Keratinocyte (primary cell): ENCODE measurements at places on chromosomes 11 and 22. TPM values are rescaled to one million over a fixed set of nuclear protein-coding genes. Genes with fewer than 3 reads are reported as not detected.

- no peak overlapping the region for H3K27ac ChIP-seq
- no peak for DNase-seq
- no peaks in the 10 kb centered on the region for H3K36me3 ChIP-seq
- no peak overlapping the region for H3K4me3 ChIP-seq
- no peaks in the 10 kb centered on the region for H3K4me1 ChIP-seq
These were observed 13.1 kb upstream of the RPS19BP1 start for GRCh38 chr22:39545386-39546365.

WT1 gene
- polyA plus RNA-seq: not detected in 3 replicates

GRCh38 chr11:66042996-66043906 lies 5.7 kb downstream of the GAL3ST3 start:
- H3K36me3 ChIP-seq: no peaks in the 10 kb centered on the region
- H3K27ac ChIP-seq: no peak overlapping the region
- H3K4me3 ChIP-seq: no peak overlapping the region

NELL1 gene
- polyA plus RNA-seq: not detected in 3 replicates

SEPTIN5 gene
- polyA plus RNA-seq: 2.2 to 4.9 TPM (median 4.2 TPM) in 3 replicates

- H3K4me3 ChIP-seq: no peak overlapping the region
- peaks cover 7% of the 10 kb centered on the region for H3K36me3 ChIP-seq
- peak overlapping the region; percentile 89 for H3K27ac ChIP-seq
- no peaks in the 10 kb centered on the region for H3K27me3 ChIP-seq
- no peak for DNase-seq
These were observed 20.7 kb upstream of the C11orf96 start for GRCh38 chr11:43921561-43922294.

PTPN5 gene
- polyA plus RNA-seq: not detected in 3 replicates

DNA sequence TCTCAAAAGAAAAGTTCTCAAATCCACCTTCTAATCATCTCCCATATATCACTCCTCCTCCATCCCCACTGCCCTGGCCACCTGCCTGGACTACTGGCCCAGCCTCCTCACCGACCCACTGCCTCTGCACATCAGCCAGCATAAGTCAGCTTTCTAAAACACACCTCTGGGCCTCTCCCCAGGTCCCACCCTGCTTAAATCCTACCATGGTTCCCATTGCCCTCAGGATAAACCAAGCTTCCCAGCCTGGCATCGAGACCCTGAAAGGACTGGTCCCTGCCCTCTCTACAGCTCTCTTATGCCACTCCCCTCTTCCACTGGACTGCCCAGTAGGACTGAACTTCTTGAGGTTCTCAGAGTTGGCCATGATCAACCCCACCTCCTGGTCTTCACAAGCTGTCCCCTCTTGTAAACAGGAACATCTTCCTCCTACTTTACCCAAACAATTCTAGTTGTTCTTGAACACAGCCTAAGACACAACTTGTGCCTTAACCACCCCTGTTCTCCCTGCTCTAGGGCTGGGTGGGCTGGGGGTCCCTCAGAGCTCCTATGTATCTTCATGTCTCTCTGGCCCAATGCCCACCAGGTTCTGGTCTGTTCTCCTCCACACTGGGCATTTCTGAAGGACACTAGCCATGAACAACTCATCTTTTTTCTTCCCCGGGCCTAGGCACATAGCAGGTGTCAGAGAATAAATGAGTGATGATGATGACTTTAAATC lies 12.6 kb upstream of the P2RY6 start:
- peaks cover 16% of the 10 kb centered on the region for H3K4me1 ChIP-seq
- no peak overlapping the region for H3K27ac ChIP-seq
- peaks cover 4% of the 10 kb centered on the region for H3K27me3 ChIP-seq
- no peaks in the 10 kb centered on the region for H3K36me3 ChIP-seq

PTPRJ gene
- 0.57 to 0.84 TPM (median 0.58 TPM) in 3 replicates for polyA plus RNA-seq

DNA sequence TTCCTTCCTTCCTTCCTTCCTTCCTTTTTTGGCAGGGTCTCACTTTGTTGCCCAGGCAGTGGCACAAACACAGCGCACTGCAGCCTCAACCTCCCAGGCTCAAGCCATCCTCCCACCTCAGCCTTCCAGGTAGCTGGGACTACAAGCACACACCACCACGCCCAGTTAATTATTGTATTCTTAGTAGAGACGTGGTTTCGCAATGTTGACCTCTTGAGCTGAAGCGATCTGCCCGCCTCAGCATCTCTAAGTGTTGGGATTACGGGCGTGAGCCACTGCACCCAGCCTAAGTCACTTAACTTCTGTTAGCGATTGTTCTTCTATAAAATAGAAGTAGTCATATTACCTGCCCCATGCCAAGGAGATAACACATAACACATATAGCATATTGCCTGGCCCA lies 2.8 kb upstream of the SYTL2 start:
- no peak overlapping the region for H3K4me3 ChIP-seq
- no peaks in the 10 kb centered on the region for H3K36me3 ChIP-seq
- H3K27ac ChIP-seq: no peak overlapping the region
- H3K27me3 ChIP-seq: no peaks in the 10 kb centered on the region
- no peak for DNase-seq

- H3K36me3 ChIP-seq: no peaks in the 10 kb centered on the region
- no peak overlapping the region for H3K27ac ChIP-seq
- no peak for DNase-seq
- peaks cover 15% of the 10 kb centered on the region for H3K27me3 ChIP-seq
These were observed 25.9 kb downstream of the PIWIL4 start for GRCh38 chr11:94593030-94593429.

MFNG gene
- polyA plus RNA-seq: 4.1 to 5.9 TPM (median 5.8 TPM) in 3 replicates

DNA sequence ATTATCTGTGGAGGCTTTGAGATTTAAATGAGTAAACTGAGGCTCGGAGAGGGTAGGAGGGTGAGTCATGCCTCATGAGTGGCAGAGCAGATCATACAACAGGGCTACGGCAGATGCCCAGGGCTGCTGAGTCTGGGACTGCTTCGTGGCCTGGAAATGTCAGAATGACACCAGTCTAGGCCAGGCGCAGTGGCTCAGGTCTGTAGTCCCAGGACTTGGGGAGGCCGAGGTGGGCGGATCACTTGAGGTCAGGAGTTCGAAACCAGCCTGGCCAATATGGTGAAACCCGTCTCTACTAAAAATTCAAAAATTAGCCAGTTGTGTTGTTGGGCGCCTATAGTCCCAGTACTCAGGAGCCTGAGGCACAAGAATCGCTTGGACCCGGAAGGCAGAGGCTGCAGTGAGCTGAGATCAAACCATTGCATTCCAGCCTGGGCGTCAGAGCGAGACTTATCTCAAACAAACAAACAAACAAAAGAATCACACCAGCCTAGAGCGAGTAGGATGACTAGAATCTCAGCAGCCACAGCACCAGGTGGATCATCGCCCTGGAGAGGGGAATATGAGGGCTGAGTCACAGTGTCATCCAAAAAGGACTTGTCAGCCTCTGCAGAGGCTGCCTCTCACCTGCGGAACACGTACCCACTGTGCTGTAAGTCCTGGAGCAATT lies 48.6 kb upstream of the ADA2 start:
- H3K27me3 ChIP-seq: no peaks in the 10 kb centered on the region
- H3K27ac ChIP-seq: no peak overlapping the region
- no peak for DNase-seq

DNA sequence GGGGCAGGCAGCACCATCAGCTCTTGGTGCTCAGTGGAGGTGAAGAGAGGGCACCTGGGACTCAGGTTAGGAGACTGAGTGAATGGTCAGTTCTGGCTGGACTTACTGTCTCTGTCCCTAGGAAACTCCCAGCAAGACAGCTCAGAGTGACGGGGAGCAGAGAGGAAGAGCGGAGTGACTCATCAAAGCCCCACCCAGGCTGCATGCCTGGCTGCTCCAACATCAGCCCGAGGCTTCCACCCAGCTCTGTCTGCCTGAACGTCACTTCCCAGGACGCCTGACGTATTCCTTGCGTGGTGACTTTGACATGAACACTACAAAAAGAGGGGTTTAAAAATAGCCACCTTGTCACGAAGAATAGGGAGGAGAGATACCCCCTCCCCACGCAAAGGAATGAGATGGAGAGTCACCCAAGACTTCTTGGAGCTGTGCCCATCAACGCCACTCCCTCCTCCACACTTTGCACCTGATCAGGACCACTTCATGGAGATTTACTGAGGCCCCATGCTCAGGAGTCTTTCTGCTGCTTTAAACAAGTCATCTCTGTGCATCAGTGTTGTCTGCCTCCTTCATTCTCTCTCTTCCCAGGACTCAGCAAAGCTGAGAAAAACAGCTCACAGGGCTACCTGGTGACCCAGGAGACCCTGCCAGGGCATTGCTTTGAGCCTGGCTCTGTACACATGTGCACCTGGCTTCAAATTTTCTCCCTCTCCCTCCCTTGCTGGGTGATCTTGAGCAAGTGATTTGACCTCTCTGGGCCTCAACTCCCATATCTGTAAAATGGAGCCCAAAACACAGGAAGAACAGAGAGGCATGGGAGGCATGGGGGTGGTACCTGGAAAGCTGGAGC lies 83.1 kb downstream of the MN1 start:
- no peaks in the 10 kb centered on the region for H3K27me3 ChIP-seq
- H3K36me3 ChIP-seq: no peaks in the 10 kb centered on the region
- H3K4me1 ChIP-seq: peaks cover 42% of the 10 kb centered on the region
- H3K27ac ChIP-seq: peak overlapping the region; percentile 96

DNA sequence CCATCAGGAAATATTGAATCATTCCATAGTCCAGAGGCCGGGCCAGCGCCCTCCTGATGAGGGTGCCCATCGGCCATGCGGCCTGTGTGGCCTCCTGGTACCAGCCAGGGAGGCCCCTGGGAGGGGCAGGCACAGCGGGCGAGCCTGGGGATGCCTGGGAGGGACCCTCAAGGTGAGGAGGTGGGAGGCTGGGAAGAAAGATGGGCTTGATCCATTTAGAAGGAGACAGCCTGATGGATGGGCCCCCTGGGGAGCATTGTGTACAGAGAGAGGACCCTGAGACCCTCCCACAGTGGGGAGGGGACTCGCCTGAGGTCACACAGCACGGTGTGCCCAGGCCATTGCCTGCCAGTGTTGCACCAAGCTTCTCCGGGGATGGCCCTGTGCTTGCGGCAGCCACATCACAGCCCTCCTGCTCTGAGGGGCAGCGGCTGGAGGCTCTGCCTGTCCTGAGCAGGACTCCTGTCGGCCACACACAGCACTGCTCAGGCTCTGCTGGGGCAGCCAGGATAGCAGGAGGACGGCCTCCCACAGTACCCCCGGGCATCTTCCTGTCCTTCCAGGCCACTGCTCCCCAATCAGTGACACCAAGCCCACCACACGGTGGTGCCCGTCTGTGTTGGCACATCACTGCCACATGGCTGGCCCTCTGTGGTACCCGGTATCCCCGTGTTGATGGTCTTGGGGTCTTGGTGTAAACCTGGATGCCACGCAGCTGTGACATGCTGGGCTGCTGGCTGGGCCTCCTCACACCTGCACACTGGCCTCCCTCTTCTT lies 290.0 kb downstream of the TBC1D22A start:
- peaks cover 11% of the 10 kb centered on the region for H3K36me3 ChIP-seq
- H3K4me3 ChIP-seq: no peak overlapping the region
- no peaks in the 10 kb centered on the region for H3K27me3 ChIP-seq

DNA sequence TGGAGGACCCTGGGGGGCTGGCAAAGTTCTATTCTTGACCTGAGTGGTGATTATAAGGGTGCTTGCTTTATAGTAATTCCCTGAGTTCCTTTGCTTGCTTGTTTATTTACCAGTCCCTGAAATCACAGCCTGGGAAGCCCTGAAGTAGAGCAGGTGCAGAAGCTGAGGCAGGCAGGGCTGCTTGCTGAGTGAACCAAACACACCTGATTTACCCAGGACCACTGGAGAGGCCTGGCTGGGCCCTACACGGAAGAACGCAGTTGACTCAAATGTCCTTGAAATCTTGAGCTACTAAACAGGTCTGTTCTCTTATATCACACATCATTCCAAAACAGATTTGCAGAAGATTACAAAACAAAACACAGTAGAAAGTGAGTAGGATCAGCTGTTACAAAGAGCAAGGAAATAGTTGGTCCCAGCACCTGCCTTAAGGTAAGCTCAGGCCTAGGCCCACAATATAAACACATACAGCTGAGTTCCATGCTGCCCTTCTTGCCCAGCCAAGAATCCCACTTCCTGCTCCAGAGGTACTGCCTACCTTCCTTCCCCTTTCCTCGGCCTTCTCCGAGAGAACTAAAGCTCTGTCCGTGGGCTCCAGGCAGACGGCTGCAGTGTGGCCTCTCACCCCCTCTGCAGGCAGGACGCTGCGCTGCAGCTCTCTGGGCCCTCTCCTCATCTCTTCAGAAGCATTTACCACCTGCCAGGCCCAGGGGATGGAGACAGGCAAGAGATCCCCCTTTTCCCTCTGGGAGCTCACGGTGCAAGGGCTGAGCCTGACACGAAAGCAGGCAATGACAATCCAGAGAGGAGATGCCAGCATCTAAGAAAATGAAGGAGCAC lies 46.1 kb upstream of the SCUBE2 start:
- H3K4me1 ChIP-seq: peaks cover 28% of the 10 kb centered on the region
- no peak overlapping the region for H3K4me3 ChIP-seq
- H3K36me3 ChIP-seq: peaks cover 6% of the 10 kb centered on the region
- no peaks in the 10 kb centered on the region for H3K27me3 ChIP-seq
- peak; percentile 30 for DNase-seq

DNA sequence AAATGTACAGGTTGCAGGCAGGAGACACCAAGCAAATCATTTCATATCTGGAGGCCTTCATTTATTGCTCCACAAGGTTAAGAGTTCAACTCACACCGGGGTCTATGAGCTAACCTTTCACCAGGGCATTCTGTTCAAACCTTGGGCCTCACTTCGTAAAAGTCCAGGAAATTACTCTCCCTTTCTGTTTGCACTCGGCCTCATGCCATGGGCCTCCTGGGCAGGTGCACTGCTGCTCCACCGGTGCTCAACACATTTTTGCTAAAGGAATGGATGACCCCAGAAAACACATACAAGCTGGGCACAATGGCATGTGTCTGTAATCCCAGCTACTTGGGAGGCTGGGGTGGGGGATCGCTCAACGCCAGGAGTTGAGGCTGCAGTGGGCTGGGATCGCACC lies 16.6 kb upstream of the RRP7A start:
- peaks cover 11% of the 10 kb centered on the region for H3K4me1 ChIP-seq
- no peak overlapping the region for H3K4me3 ChIP-seq
- H3K36me3 ChIP-seq: no peaks in the 10 kb centered on the region
- H3K27ac ChIP-seq: no peak overlapping the region
- no peaks in the 10 kb centered on the region for H3K27me3 ChIP-seq

GRCh38 chr22:21659864-21660525 lies 5.8 kb upstream of the PPIL2 start:
- no peaks in the 10 kb centered on the region for H3K4me1 ChIP-seq
- H3K4me3 ChIP-seq: no peak overlapping the region
- H3K27me3 ChIP-seq: peaks cover 9% of the 10 kb centered on the region
- H3K36me3 ChIP-seq: no peaks in the 10 kb centered on the region
- DNase-seq: no peak

OR5B21 gene
- polyA plus RNA-seq: 0.06 to 0.21 TPM (median 0.09 TPM) in 3 replicates

RAC2 gene
- 71.9 to 128 TPM (median 78.6 TPM) in 3 replicates for polyA plus RNA-seq

DNA sequence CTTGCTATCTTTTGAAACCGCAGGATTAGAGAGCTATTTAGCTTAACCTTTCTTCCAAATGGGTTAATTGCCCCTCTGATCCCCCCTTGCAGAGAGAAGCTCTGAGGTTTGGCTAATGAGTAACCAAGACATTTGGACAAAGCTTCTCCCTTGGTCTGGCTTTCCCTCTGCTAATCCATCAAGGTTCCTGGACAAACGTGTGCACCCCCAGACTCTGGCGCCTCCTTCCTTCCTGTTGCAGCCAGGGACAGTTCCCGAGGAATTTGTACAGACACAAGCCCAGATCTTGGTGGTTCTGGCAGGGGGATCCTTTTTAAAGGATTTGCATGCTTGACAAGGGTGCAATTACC lies 1.6 kb downstream of the KIAA1671 start:
- peaks cover 46% of the 10 kb centered on the region for H3K4me1 ChIP-seq
- peak overlapping the region; percentile 93 for H3K27ac ChIP-seq
- peak overlapping the region; percentile 80 for H3K4me3 ChIP-seq

GRCh38 chr11:72584293-72584938 lies 89.8 kb downstream of the PDE2A start:
- no peak for DNase-seq
- no peaks in the 10 kb centered on the region for H3K36me3 ChIP-seq
- peaks cover 10% of the 10 kb centered on the region for H3K4me1 ChIP-seq

- H3K27me3 ChIP-seq: no peaks in the 10 kb centered on the region
- H3K36me3 ChIP-seq: no peaks in the 10 kb centered on the region
- H3K27ac ChIP-seq: no peak overlapping the region
- no peak overlapping the region for H3K4me3 ChIP-seq
- H3K4me1 ChIP-seq: no peaks in the 10 kb centered on the region
These were observed 164.6 kb downstream of the ETS1 start for GRCh38 chr11:128422576-128423370.
